Skeletal muscle cell (primary cell): ENCODE measurements at places on chromosomes 6 and 20.

GRCh38 chr20:35599776-35600120 is 15.9 kb upstream of the SPAG4 start:
- no peak for DNase-seq

DNA sequence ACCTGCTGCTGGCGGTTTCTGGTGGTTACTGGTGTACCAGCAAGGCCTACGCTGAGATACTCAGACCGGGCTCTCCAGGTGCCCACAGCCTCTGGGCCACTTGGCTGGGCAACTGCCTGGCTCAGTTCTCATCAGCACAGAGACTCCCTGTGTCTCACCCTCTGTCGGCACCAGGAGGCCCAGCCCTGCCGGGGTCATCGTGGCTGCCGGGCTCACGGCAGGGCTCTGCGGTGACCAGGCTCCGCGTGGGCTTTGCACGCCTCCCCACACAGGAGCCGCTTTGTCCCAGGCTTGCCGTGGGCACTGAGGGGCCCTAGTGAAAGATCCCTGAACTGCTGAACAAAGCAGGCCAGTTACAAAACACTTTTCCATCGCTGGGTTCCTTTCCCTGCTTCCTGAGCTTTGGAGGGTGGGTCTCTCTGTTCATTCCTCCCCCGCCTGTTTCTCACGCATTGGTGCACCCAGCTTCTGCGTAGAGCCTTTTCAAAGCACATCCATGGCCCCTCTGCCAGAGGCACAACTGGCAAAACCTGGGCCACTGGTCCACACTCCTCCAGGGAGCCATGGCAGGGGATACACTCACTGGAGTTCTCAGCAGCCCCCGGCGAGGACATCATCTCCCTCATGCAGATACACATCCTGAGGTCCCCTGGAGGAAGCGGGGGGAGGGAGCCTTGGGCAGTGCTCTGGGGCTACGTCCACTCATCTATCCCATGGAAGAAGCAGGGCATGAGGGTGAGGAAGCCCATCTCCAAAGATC is 117.0 kb downstream of the NFATC2 start:
- DNase-seq, result no peak

- peak; percentile 47 for DNase-seq
These were observed 55.2 kb upstream of the ADGRF1 start for GRCh38 chr6:47097092-47097945.

GRCh38 chr20:19009081-19009688 is 195.6 kb downstream of the SCP2D1 start:
- no peak for DNase-seq

DNA sequence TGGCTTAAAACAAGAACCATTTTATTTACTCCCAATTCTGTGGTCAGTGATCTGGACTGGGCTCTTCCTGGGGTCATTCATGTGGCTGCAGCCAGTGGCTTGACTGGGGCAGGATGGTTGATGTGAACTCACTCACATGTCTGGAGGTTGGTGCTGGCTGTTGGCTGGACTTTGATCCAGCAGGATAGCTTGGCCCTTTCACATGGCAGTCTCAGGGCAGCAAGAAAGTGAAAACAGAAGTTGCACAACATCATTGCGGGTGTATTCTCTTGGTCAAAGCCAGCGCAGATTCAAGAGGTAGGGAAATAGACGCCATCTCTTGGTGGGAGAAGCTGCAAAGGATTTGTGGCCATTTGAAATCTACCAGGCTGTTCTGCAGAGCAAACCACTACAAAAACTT is 77.2 kb downstream of the MDGA1 start:
- DNase-seq, result no peak

GRCh38 chr6:154428897-154429296 is 72.3 kb upstream of the IPCEF1 start:
- DNase-seq, result no peak

DNA sequence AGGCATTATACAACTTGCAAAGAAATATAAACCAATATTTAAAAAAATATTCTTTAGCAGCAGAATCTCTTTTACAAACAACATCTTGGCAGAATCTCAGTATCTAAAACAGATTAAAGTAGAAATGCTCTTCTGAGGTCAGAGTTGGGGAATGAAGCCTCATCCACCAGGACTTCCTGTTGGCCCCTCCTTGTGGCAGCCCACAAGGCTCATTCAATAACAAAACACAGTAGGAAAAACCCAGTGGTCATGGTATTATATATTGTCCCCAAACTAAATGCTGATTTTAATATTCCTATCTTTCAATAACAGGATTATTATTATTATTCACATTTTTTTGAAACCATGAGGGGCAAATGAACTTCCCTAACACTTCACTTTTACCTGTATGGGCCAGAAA is 368.6 kb downstream of the BTBD9 start:
- no peak for DNase-seq

DNA sequence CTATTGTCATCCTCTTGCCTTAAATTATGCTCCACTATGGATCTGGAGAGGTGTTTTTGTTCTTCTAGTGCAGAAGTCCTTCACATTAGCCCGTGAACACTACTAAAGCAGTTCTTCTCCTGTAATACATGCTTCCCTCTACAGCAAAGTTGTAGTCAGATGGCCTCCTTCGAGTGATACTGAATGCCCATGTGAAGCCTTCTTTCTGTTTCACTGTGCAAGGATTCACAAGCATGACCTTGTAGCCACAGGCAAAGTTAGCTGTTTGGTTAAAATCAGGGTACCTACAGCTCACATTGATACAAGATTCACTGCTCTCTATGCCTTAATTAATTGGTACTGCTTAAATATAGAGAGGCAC is 47.6 kb downstream of the ARHGAP18 start:
- no peak for DNase-seq

- no peak for DNase-seq
These were observed 2.4 kb upstream of the SALL4 start for GRCh38 chr20:51804754-51805153.

DNA sequence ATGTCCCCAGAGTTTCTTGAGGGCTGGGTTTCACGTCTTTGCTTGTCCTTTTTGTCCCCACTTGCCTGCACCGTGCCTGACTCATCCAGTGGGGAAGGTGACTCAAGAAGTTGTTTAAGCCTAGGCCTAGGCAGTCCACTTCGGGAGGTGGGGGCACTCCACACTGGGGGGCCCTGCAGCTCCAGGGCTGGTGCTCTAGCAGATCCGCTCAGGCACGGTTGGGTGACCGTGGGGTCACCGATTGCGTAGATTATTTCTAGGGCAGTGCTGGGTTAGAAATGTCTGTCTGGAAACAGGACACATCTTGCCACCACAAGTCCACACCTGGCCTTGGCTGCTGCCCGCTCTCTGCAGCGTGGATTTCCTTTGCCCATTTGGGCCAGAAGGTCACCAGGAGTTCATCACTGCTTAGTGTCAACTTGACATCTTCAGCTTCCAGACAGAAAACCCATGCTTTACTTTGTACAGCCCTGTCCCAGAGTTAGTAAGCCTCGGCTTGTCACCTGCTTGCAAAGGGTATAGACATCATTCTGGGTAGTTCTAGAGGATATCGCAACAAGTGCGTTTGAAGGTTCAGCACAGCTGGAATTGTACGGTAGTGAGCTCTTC is 13.6 kb upstream of the C20orf144 start:
- DNase-seq, result no peak

DNA sequence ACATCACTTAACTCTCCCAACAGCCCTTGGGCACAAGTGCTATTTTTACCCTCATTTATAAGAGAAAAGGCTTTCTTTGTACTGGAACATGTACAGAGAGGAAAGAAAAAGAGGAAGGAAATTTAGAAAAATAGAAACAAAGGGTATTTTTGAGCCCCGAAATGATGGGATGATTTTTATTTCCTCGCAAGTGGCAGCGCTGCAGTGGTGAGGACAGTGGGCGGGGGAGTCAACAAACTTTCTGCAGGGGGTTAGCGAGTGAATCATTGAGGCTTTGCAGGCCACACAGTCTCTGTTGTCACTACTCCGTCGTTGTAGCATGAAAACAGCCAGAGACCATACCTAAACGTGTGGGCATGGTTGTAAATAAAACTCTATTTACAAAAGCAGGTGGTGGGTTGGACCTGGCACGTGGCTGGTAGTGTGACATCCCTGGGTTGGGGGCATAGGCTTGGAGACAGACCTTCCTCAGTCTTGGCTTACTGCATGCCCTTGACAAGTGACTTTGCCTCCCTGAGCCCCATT is 25.5 kb upstream of the OCSTAMP start:
- no peak for DNase-seq

- no peak for DNase-seq
These were observed 608.4 kb upstream of the AGPAT4 start for GRCh38 chr6:161882196-161882765.

DNA sequence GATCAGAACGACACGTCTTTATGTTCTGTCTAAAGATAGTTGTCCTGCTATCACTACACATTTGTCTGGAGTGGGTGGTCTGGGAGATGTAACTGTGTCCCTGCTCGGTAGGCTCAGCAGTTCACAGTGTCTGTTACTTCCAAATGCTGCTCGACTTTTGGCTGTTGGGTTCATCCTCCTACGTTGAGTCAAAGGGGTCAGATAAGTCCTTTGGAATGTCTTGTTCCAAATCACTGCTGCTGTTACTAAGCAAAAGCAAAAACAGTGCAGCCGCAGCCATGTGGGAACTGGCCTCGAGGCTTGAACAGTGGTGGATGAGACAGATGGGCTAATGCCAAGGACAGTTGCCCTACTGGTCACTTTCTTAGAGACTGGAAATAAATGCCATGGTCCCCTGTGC is 272.2 kb upstream of the MAP3K7 start:
- DNase-seq, result no peak

GRCh38 chr6:136235233-136235564 is 14.9 kb downstream of the MTFR2 start:
- DNase-seq, result peak; percentile 41

DNA sequence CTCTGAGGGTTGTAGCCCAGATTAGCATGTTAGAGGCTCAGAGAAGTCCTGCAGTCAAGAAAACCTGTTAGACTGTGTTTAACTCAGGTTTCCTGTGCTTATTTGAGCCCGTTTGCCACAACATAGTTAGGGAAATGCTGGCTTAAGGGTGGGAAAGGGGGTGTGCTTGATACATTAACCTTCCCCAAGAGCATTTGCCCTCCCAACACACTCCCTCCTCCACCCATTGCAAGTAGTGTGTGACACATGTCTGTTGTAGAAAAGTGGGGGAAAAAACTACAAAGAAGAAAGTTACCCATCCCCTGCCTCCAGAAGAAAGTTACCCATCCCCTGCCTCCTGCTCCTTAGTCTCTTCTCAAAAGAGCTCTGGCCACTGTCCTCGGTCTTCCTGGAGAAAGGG is 36.8 kb upstream of the MRPS18A start:
- no peak for DNase-seq

GRCh38 chr6:79538106-79538971 is 1.1 kb upstream of the LCA5 start:
- DNase-seq, result no peak

GRCh38 chr6:43647613-43648012 is 2.8 kb downstream of the RSPH9 start:
- DNase-seq, result no peak

- no peak for DNase-seq
These were observed 208.2 kb downstream of the THBS2 start for GRCh38 chr6:169045486-169045885.

DNA sequence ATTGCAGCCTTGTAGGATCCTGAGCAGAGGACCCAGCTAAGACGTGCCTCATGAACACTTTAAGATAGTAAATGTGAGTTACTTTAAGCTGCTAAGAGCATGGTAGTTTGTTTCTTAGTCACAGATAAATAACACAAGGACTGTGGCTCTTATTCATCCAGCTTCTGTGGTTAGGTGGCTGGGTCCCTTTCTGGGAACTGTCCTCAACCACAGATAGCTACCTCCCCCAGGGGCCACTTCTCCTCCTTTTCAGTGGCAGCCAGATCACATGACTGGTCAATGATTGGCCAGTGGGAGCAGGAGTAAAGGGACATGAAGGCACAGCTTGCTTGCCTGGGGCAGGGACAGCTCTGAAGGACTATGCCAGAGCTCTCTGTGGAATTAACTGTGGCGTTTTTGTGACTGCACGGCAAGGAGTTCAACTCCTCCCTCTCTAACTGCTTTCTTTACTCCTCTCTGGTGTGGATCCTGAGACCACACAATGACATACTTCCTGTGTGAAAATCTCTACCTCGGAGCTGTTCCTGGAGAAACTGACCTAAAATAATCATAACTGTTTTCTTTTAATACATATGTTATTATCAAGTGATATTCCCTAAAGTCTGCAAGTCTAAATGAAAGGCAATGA is 76.5 kb downstream of the NRN1 start:
- no peak for DNase-seq

DNA sequence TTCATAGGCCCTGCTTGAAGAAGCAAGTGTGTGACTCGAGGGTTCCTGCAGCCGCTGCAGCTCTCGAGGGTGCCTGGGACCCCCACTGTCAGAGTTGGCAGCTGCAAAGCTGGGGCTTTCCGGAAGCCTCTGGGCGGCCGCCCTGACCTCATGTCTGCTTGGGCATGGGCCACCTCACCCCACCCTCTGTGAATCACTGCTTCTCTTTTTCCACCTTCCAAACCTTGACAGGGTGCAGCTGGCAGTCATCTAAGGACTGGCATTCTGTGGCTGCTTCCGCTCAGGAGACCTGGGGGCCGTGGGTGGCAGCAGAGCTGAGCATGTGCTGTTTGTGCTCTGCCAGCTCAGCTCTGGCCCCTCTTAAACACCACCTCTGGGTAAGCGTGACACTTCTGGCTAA is 32.0 kb downstream of the ERMARD start:
- DNase-seq, result no peak

GRCh38 chr6:141218583-141218982 is 914.1 kb upstream of the GJE1 start:
- DNase-seq, result no peak

GRCh38 chr6:119844387-119844786 is 494.8 kb upstream of the MAN1A1 start:
- no peak for DNase-seq

DNA sequence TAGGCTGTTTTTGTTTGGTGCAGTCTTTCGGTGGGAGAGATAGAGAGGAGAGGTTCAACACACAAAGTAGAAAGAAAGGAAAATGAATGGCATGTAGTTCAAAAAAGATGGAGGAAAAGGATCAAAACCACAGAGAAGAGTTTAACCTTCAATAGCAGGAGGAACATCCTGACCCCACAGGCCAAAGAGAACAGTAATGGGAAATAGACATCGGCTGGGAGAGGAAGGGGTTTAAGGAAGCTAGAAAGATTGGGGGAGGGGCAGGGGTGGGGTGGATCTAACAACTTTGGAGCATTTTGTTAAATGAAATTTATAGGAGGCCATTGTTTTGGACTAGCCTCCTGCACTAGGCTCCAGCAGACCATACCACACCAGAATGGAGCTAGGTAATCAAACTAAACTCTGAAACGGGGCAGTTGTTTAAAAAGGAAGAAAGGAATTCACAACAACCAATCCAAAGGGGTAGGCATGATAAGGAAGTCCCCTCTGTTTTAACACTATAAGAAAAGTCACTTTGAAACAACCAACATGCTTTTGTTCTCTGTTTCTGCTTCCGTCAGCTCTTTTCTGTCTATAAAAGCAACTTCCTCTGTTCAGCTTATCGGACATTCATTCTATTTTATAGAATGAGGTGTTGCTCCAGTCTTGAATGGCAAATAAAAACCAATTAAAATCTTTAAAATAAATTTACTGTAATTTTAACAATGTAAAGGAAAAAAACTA is 82.6 kb downstream of the EPB41L2 start:
- DNase-seq, result no peak
